ENCODE measurements at places on chromosomes 1 and 21. TPM values are rescaled to one million over a fixed set of nuclear protein-coding genes. Genes with fewer than 3 reads are reported as not detected.

- peak; percentile 87 for DNase-seq
These were observed 300.4 kb upstream of the RUNX1 start for GRCh38 chr21:35349376-35350080.

- no peak for DNase-seq
These were observed 64.9 kb upstream of the GNG12 start for GRCh38 chr1:67898033-67898726.

DNA sequence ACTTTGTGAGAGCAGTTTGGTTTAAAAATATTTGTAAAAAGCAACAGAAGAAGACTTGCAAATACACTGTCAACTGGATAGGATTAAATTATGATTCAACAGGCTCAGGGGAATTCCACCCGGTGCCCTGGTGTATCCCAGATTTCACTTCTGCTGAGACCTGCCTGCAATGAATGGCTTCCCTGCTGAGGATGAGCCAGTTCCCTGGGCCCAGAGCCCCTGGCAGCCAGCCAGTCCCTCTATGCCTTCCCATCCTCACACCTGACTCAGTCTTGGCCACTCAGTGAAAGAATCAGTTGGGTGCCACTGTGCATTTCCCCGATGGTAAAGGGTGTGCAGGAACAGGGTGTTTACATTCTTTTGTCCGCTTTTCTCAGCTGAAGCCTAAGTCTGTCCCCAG is 64.4 kb downstream of the KCTD3 start:
- DNase-seq = peak; percentile 41

DNA sequence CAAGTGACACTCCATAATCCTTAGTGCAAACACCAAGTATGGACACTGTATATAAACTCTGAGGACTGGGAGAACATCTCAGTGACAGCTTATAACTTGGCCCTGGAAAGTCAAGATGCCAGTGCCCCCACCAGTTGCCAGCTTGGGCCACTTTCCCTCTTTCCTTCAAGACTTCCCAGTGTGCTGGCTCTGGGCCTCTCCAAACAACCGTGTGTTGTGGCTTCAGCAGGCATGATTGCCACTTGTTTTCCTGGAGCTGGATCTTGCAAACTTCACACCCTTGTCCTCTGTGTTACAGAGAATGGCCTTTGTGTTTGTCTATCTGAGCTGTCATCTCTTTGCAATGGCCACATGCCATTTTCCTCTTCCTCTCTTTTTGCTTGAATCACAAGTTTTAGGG is 37.0 kb downstream of the CCDC185 start:
- no peak for DNase-seq

DNA sequence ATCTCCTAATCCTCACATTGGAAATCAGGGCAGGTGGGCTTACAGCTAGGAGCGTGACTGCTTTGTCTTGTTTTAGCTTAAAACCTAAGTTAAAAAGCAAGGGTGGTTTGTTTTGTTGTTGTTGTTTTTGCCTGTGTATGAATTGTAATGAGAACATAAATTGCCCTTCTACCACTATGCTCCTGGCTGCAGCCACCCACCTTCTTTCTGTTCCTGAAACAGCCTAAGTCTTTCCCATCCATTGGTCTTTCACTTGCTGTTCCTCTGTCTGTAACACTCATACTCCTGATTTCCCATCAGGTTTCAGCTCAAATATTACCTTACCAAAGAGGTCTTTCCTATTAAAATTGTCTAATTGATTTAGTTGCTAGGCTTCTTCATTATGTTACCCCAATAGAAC is 604 bp upstream of the TMEM79 start:
- no peak for DNase-seq

Gene LRRN2
- not detected for total RNA-seq

Gene SPRR5
- not detected for total RNA-seq

Gene SPRR2G
- total RNA-seq = not detected

Gene B3GALT2
- not detected for total RNA-seq

Gene C1orf141
- total RNA-seq = not detected
